Esophagus mucosa (tissue), 1 donor: ENCODE measurements at places on chromosomes 1 and 21. TPM values are rescaled to one million over a fixed set of nuclear protein-coding genes. Genes with fewer than 3 reads are reported as not detected.

DNA sequence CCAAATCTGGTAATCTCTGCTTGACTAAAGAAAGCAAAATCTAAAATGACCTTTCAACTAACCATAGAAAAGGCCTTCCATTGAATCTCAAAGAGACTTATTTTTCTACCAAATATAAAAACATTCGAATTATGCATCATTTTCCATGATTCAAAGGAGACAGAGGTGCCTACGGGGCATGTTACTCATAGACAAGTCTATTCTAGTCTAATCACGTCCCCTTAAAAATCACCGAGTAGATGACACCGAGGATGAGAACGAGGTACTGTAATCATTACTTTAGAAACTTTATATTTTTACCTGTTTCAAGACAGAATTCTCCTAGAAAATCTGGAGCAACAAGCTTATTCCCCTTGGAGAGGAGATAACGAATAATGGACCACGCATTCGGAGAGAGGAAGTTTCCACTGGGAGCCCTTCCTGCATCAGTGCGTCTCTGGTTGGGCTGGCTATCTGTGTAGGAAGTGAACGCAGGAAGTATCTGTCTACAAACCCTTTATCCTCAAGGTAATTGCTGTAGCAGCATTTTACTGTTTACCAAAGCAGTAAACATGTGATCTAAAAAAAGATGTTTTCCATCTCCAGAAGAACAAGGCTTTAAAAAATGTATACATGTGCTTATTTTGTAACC lies 9.5 kb downstream of the ERG start:
- peak; percentile 55 for ATAC-seq

- ATAC-seq = no peak
Measured at GRCh38 chr1:234244482-234244881, 128.8 kb upstream of the COA6 start.

- ATAC-seq = no peak
Measured at GRCh38 chr1:35615440-35615839, 25.9 kb downstream of the PSMB2 start.

DNA sequence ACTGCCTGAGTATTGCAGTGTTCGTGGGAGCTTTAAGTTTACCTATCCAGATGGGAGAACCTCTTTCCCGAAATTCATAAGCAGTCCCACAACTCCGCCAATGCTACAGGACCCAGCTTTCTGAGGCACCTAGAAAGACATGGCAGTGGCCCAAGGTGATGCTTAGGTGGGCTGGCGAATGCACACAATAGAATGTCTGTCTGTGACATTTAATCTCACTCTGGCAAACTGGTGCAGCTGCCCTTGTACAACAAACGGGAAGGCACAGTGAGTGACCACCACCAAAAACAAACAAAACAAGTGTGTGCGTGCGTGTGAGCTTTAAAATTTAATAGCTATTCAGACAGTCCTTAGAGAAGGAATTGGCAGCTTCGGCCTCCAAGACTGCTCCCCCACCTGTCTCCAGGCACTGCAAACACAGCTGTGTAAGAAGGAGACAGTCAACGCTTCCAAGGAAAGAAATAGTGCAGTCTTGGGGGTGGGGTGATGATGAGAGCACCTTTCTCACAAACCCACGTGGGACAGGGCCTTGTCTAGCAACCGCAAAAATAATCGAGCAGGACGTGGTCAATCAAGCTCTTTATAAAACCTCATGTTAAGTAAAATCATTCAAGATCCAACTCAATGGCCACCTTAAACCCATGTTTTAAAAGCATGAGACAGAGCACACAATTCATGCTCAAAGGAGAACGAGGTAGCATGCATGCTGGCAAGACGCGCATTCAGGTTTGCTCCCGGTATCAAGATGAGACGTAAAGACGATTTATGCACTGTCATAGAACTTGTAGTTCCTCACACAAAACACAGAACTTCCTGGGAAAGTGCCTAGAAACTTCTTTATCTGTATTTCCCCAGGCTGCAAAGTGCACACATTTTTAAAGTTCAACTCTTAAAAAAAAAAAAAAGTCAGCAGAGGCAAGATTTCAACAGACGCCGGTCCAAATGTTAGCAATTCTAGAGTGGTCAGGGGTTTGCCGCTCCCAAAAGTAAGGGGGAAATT lies 84.1 kb downstream of the TM2D1 start:
- no peak for ATAC-seq

DNA sequence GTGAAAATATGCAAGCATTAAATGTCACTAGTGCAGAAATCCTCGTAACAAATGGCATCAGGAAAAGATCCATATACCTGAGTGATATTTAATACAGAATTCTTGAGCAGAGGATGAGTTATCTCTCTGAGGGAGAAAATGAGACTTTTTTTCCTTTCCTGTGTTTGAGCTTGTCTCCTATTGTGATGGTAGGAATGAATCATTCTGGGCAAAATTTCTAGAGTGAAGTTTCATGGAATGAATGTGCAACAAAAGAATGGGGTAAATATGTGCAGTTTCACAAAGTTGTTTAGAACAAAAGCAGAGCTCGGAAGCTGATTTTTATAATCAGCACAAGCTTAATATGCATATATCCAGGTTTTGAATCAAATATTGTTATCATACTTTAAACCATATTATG lies 4.6 kb downstream of the CTPS1 start:
- ATAC-seq = no peak

DNA sequence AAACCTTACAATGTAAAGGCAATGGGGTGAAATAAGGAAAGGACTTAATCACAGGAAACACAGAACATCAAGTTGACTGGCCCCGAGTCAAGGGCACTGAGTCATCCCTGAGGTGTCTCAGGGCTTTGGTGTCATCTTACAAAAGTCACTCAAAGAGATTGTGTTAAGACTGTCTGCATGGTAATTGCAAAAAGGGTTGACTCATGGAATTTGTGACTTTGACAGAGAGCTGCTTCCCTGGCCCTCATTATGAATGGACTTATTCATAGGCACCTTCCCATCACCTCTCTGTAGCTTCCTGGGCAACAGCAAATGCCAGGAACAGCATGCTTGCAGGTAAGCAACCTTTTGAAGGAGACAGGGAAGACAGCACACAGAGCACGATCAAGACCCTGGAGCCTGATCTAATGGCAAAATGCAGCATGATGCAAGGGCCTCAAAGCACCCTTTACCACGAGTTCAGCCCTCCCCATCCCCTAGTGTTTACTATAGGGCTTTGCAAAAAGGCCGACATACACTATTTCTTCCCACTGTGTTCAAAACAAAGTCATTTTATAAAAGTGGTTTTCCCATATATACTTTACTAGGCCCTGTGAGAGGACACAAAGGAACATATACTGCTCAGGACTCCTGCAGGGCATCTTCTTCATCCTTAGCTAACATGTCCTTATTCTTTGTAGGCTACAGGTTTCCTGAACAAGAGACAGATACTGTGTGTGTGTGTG lies 17.1 kb downstream of the ZP4 start:
- peak; percentile 99 for ATAC-seq

DNA sequence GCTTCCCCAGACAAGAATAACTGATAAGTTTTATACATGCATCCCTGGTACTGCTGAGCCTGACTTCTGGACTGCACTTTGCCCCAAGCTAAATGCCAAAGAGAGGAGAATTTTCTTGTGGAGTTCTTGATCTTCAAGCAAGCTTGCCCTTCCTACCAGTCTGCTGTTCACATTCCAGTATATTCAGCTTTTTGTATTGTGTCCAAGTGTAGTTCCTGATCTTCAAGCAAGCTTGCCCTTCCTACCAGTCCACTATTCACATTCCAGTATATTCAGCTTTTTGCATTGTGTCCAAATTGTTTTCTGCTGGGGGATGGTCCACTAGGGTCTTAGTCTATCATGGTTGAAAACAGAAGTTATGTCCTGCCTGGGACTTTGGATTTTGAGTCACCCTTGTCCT lies 894 bp upstream of the TSEN15 start:
- ATAC-seq = no peak

- no peak for ATAC-seq
Measured at GRCh38 chr1:48219803-48220202, 2.7 kb upstream of the SLC5A9 start.

- ATAC-seq = no peak
Measured at GRCh38 chr1:231493421-231494185, 34.9 kb upstream of the TSNAX start.

- peak; percentile 63 for ATAC-seq
Measured at GRCh38 chr1:169124459-169124858, 18.0 kb downstream of the ATP1B1 start.

DNA sequence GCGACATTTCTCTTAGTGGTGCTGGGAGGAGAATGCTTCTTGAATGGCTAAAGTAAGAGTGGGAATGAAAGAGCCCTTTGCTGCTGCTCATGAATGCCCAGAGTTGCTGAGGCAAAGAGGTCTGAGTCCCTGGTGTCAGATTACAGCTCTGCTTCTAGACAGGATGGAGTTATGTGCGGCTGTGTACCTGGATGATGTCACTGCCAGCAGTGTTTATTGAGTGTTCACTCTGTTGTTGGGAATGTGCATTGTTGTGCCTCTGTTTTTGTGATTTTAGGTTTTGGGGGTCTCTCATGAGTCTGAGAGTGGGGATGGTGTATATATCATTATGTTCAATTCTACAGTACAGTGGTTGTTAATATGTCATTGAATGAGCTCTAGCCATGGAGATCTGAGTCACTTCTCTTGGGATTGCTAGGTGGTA lies 2.7 kb downstream of the CDC14A start:
- no peak for ATAC-seq

The DIO1 gene
- total RNA-seq = not detected

The FCRL1 gene
- 1.2 TPM for total RNA-seq

The SPRR3 gene
- total RNA-seq = 10,043 TPM

The TMPRSS15 gene
- total RNA-seq = not detected
